ENCODE measurements at places on chromosomes 5 and 9. TPM values are rescaled to one million over a fixed set of nuclear protein-coding genes. Genes with fewer than 3 reads are reported as not detected.

- no peak for DNase-seq
Observed at GRCh38 chr5:58019614-58020013, 440.3 kb downstream of the PLK2 start.

GRCh38 chr5:151414536-151414935 lies 32.9 kb upstream of the SLC36A1 start:
- no peak for DNase-seq

DNA sequence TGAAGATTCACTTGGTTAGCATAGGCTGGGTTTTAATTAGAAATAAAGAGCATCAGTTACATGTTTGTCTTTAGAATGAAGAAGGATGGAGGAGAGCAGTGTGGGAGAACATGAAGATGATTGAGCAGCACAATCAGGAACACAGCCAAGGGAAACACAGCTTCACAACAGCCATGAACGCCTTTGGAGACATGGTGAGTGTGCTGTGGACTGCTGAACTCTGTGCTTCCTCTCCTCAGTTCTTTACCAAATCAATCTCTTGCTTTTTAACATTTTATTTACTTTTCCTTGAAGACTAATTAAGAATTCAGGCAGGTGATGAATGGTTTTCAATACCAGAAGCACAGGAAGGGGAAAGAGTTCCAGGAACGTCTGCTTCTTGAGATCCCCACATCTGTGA lies 38.2 kb upstream of the SPATA31E1 start:
- no peak for DNase-seq

The C1QTNF2 gene
- 5.7 TPM for total RNA-seq

GRCh38 chr9:2859776-2860379 lies 16.0 kb upstream of the PUM3 start:
- no peak for DNase-seq

The ZBTB34 gene
- total RNA-seq = 3.7 TPM

Measured in SJSA1 (cell line).